ENCODE measurements at places on chromosomes 2 and 18. TPM values are rescaled to one million over a fixed set of nuclear protein-coding genes. Genes with fewer than 3 reads are reported as not detected.

- H3K4me1 ChIP-seq = no peaks in the 10 kb centered on the region
- no peak for DNase-seq
- no peak overlapping the region for H3K4me3 ChIP-seq
- H3K36me3 ChIP-seq = no peaks in the 10 kb centered on the region
These were observed 38.2 kb upstream of the NPAS2 start for GRCh38 chr2:100781523-100782379.

DNA sequence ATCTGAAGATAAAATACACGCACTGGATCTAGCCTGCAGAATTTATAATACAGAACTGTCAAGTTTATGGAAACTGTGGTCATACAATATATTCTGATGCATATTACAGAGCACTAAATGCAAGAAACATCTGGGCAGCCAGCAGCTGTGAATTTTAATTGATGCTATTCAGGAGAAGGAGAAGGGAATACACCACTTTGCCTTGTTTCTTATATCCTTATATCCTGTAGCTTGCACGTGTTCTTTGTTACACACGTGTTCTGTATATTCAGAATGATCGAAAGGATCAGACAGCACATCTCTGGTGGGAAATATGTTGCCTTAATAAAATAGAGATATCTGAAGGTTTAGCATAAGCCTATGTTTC is 335.8 kb downstream of the AGPS start:
- H3K4me3 ChIP-seq = no peak overlapping the region
- no peak for DNase-seq
- no peaks in the 10 kb centered on the region for H3K36me3 ChIP-seq
- H3K4me1 ChIP-seq = no peaks in the 10 kb centered on the region
- no peaks in the 10 kb centered on the region for H3K27me3 ChIP-seq
- H3K27ac ChIP-seq = no peak overlapping the region

DNA sequence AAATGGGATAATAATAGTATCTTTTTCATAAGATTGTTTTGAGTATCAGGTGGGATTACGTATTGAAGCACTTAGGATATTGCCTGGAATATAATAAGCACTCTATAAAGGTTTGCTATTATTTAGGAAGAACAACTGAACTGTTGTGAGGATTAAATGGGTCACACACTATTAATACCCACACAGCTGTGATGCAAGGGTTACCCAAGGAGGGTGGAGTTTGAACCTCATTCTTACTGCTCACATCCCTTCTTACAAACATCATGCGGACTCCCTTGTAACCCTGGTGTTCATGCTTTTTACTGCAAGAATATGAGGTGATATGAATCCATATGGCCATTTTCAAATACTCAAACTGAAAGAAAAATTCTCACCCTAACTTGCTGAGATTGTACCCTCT is 113.5 kb downstream of the KCTD1 start:
- no peak overlapping the region for H3K27ac ChIP-seq
- no peaks in the 10 kb centered on the region for H3K4me1 ChIP-seq
- no peak for DNase-seq
- H3K27me3 ChIP-seq = no peaks in the 10 kb centered on the region

TDRD15 gene
- total RNA-seq = 0.06 TPM

DNA sequence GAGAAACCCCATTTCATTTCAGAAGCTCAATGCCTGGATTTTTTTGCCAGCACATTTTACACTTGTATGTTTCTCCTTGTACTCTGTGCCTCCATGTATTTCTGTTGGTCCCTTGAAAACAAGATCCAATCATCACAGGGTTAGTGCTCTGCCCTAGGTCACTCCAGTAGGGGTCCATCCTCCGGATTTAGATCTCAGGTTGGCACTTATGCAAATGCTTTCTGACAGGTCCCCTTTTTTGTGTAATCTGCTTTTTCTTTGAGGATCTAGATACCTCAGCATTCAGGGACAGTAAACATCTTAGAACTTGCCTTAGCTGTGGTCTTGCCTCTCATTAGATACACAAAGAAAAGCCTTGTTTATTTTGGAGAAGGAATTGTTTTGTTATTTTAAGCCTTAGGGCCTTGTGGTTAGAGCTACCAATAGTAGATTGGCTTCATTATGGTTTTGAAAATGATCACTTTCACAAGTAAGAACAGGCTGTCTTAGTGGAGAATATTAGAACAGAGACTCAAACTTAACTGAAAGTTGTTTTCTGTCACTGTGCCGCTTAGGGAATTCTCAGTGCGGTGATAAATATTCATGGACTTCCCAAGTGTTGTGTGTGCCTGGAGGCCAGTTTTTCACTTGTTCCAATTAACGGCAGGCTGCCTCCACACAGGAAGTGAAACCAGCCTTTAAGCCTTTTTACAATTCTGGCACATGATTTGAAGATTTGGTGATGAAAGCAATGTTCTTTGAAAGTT is 7.8 kb downstream of the MERTK start:
- peaks cover 8% of the 10 kb centered on the region for H3K4me1 ChIP-seq
- H3K36me3 ChIP-seq = no peaks in the 10 kb centered on the region
- no peak overlapping the region for H3K4me3 ChIP-seq
- no peak for DNase-seq

BBS5 gene
- 1.8 TPM for total RNA-seq

Data from CD4-positive, alpha-beta memory T cell (primary cell).